ENCODE measurements at places on chromosomes 2 and 18.

GRCh38 chr2:184875911-184876310 lies 277.6 kb downstream of the ZNF804A start:
- no peak for DNase-seq

GRCh38 chr2:122739732-122740593 lies 984.5 kb downstream of the TSN start:
- no peak for DNase-seq

GRCh38 chr2:20563251-20563650 lies 87.6 kb downstream of the HS1BP3 start:
- no peak for DNase-seq

DNA sequence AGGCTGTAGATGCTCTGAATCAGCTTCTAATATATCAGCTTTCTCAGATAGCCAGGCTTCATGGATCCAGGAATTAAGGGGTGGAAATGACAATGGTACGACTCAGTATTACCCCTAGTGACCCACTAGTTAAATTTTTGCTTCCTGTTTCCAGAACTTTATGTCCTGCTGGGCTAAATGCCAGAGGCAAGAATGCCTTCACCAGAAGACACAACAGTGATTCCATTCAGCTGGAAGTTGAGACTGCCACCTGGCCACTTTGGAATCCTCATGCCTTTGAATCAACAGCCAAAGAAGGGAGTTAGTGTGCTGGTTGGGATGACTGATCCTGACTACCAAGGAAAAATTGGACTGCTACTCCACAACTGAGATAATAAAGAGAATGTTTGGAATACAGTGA lies 239.1 kb downstream of the ASXL3 start:
- no peak for DNase-seq

- DNase-seq = no peak
Observed at GRCh38 chr2:138282014-138282672, 219.4 kb upstream of the SPOPL start.

DNA sequence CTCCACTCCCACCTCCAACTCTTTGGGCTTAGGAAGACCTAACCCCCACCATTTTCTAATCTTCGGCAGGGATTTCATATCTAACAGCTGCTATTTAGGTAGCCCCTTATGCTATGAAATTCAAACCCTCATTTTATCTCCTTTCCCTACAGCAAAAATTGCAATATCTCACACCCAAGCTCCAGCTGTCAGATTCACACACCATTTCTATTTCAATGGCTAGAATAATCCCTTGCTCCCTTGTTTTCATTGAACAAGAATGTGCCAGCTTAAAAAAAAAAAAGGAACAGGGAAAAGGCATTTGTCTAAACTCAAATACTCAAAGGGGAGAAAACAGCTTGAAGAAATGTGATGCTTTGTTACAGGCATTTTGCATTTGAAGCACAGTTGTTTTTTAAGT lies 850.6 kb upstream of the ACVR2A start:
- DNase-seq = no peak

- DNase-seq = peak; percentile 42
Observed at GRCh38 chr18:12455496-12455895, 47.8 kb downstream of the PRELID3A start.

DNA sequence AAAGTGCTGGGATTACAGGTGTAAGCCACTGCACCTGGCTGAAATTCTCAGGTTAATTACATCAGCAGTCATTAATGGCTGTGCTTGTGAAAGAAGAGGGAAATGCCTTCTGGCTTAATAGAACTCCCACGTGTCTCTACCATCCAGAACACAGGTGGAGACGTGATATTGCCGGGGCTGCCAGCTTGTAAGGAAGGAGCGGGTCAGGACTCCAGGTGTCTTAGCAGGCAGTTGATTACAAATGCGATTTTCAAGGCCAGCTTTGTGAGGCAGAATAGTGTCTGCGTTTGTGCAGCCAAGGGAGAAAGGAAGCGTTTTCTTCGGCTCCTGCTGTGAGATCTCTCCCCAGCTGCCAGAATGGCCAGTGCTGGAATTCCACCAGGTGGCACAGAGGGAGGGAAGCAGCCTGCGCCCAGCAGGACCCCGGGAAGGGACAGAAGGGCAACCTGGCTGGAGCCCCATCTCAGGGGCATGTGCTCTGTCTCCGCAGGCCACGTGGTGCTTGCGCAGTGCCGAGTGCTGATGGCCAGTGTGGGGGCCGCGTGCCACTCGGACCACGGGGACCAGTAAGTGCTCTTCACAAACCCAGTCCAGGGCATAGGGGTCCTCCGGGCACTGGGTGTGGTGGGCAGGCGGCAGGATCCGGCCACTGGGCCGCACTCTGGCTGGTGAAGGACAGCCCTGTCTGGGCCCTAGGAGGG lies 3.7 kb upstream of the ESPNL start:
- no peak for DNase-seq

DNA sequence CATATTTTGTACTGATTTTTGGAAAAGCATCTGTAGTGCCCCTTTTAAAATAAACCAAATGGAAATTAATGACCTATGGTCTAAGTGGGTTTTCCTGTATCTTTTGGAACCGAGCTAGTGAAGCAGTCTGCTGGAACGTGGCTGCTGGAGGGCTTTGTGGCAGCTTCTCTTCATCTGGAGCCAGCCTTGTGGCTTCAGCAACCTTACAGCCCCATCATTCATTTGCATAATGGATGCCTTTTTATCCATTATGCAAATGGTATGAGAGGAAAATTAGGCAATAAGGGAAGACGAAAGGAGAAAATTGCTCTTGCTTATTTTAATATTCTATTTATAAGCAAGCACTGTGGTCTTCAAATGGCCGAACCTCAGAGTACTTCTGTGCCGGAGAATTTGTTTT lies 421.0 kb downstream of the PARD3B start:
- no peak for DNase-seq

DNA sequence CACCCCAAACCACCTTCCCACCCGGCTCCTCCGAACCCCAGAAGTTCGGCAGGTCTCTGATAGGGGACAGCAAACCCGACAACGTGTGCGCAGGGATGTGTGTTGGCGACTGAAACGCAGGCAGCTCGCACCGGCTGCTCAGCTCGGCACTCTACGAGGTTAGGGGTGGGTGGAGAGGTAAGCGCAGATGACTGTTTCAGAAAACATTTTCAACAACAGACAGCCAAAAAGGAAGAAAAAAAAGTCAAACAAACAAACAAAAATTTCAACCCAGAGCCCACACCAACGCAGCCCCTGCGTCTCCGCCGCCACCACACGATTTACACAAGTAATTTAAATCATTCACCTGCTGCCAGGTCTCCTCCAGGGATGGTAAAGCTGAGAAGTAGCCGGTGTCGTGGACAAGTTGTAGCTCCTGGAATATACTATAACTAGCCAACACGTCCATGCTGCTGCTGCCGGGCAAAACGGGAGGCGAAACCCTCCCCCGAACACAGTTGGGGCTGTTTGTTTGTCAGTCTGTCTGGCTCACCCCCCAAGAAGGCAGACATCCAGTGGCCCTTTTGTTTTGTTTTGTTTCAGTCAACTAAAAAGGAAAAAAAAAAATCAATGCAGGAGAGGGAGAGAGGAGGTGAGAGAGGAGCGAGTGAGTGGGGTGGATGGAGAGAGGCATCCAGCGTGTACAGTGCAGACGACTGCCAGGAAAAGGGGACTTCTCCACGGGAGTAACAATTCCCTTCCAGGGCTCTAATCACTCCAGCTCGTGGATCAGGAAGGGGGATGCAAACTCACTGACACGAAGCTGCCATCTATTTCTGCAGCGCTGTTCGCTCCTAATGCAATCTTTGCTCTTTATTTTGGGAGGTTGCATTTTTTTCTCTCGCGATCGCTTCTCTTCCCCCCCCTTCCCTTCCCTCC lies at the start of gene KLF7:
Gene KLF7 (minus strand): TSS at position 828 of the 918 bp plus-strand sequence. CDS start 380 bp downstream, at position 448.
- DNase-seq = peak; percentile 86

GRCh38 chr2:20617892-20618467 lies 32.9 kb downstream of the HS1BP3 start:
- peak; percentile 69 for DNase-seq

DNA sequence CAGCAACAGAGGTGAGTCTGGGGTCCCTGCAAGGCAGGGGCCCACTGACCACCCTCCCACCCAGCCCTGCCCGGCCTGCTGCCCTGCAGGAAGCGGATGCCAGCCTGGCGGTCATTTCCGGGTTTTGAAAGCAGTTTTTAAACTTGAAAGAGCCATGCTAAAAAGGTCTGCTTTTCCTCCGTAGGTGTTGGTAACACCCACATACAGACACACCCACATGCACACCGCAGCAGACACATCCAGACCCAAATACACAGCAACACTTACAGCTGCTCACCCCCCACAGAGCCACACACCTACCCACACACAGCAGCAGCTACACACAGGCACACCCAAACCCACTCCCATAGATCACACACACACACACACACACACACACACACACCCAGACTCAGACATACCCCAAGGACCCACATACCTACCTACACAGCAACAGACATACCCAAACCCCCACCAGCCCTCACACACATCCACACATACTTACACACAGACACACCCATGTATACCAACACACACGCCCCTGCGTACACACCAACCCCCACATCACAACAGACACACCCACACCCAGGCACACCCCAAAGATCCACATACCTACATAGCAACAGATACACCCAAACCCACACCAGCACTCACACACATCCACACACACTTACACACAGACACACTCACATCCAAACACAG lies 7.6 kb downstream of the ZFP36L2 start:
- no peak for DNase-seq

DNA sequence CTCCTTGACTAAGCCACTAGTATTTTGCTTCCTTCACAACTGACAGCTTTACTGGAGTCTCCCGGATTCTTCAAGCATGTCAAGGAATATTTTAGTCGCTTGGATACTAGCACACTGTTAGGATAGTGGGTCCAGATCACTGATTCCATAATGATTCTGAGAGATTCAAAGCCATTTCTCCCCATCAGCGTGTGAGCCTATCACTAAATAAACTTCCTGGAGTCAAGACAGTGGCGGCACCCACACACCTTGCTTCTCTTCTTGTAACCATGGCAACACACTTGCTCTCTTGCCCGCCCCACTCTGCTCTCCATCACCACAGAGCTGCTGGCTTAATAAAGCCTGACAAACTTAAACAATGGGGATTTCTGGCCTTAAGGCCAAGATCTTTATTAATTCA lies 245.1 kb downstream of the LRRTM1 start:
- DNase-seq = no peak

DNA sequence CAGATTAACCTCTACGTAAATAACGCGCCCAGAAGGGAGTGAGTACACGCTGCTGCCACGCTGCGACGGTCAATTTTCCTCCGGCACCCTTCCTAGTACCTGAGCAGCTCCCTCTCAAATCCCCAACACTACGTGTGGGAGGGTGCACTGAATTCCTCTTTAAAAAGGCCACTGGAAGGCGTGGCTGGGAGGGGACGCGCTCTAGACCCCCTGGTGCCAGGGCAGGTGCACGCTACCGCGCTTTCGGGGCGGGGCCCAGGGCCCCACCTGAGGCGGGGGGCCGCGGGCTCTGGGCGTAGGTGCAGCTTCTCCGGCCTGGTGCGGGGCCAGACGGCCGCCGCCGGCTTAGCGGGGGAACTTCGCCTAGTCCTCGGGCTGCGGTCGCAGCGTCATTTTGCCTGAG lies 668 bp upstream of the ANKRD12 start:
- DNase-seq = no peak

- no peak for DNase-seq
Observed at GRCh38 chr2:66541646-66542045, 106.7 kb downstream of the MEIS1 start.

DNA sequence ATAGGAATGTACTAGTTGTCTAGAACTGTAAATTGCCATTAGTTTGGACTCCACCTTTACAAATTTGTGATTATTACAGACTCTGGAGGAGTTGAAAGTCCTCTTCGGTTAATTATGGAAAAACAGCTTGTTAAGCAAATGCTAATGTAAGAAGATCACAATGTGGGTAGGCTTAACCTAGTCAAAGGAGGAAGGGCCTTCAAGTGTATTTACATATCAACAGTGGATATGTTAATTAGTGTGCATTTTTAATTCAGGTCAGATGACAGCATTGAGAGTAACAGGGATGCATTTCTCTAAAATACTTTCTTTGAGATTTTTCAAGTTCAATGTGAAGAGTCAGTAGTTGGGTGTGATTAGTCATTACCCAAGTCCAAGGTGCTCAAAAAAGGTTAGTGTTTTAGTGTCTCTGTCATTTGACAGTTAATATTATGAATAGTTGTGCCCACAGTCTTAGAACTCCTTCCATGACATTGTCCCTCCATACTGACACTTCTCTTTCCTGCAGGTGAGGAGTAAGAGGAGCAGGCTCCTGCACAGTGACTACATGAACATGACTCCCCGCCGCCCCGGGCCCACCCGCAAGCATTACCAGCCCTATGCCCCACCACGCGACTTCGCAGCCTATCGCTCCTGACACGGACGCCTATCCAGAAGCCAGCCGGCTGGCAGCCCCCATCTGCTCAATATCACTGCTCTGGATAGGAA lies 28.0 kb downstream of the CD28 start:
- no peak for DNase-seq

GRCh38 chr2:38438883-38439612 lies 62.0 kb upstream of the ATL2 start:
- DNase-seq = no peak

DNA sequence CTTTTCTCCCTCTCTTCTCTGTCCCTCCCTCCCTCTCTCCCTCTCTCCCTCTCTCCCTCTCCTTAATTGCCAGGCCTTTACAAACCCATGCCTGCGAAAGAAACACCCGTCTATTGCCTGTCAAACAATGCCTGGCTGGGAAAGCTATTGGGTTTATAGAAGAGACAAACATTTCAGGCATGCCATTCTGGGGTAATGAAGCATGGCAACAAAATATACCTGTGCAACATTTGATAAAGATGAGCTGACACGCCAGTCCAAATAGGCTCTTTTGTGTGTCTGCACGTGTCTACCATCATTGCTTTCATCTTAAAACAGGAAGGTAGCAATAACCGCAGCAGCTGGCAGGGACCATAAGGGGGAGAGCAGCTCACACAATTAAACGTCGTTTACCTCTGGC lies 282.1 kb downstream of the ZNF516 start:
- no peak for DNase-seq

GRCh38 chr18:12606592-12607315 lies 51.2 kb downstream of the SPIRE1 start:
- DNase-seq = no peak

GRCh38 chr2:69755862-69756467 lies 14.0 kb downstream of the ANXA4 start:
- DNase-seq = no peak

DNA sequence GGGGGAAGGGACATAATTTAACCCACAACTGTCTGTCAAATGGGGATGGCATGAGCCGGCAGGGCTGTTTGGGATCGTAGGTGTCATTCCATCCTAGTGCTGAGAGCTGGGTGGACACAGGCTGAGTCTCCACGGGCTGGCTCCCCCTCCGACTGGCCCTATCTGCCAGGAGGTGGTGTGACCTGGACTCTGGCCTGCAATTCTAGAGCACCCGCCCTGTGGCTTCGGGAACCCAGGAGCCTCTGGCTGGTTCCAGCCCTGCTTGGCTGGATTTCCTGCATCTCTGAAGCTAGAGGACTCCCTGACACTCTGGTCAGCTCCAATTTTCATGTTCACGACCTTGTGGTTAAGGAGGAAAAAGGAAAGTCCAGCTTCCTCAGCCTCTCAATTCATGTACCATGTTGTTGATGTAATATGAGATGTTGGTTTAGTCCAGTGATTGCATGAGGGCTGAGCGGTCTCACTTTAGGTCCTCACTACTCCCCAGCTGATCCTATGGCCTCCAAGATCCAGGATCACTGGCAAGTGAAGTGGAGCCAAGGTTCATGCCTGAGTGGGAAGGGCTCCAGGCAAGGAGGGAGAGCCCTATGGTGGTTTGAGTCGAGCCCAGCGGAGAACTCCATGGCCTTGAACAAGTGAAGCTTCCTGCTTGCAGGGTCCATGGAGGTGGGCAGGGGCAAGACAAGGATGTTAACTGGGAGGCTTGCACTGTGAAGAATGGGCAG lies 169.1 kb downstream of the NDUFA10 start:
- no peak for DNase-seq

- DNase-seq = no peak
Observed at GRCh38 chr2:105517814-105518705, 119.2 kb upstream of the FHL2 start.
